Mesothelial cell of epicardium (in vitro differentiated cells): ENCODE measurements at places on chromosomes 11 and 22. TPM values are rescaled to one million over a fixed set of nuclear protein-coding genes. Genes with fewer than 3 reads are reported as not detected.

GRCh38 chr11:78427615-78428265 lies 10.1 kb upstream of the GAB2 start:
- DNase-seq: no peak

DNA sequence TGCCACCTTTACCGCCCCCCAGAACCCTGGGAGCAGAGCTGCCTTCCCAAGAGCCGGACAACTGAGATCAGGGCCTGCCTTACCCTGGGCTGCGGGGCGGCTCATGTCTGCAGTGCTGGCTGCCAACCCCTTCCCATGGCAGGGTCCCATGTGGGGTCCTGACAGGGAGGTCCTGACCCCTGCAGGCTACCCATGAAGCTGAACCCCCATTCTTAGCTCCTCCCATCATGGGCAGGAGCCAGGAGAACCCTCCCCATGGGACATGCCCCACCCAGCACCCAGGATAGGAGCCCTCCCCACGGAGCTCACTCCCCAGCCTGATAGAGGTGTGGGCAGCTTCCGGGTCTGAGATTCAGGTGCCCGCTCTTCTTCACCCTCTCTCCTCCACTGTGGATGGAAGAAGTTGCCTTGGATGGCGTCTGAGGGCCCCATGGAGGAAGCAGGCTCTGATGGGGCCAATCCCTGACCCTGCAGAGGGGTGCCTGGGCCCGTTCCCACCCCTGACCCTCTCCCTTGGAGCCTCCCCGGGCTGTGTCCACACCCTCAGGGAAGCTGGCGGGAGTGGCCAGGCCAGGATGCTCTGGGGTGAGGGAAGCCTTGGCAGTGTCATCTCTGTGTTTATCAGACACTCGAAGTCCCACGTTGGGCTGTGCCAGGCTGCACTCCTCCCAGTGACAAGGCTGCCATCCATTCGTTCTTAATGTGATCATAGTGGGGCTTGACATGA lies 1508.2 kb downstream of the BRD1 start:
- DNase-seq: no peak

DNA sequence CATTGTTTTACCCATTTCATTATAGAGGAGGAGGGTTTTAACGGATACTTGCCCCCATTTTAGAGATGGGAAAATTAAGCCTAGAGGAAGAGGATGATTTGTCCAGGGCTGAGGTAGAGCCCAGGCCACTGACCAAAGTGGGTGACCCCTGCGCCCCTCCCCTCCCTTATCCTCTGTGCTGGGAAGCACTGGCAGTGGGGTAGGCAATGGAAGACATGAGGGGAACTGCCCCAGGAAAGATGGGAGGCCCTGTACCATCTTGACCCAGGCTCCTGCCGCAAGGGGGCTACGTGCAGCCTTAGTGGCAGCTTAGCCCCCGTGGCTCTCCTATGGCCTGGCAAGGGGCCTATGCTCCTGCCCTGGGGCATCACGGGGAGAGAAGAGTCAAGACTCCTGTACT lies 76.4 kb upstream of the MYOD1 start:
- no peak for DNase-seq

- DNase-seq: no peak
Measured at GRCh38 chr11:16015741-16016467, 340.4 kb downstream of the SOX6 start.

- no peak for DNase-seq
Measured at GRCh38 chr11:10618490-10618889, 50.0 kb upstream of the LYVE1 start.

DNA sequence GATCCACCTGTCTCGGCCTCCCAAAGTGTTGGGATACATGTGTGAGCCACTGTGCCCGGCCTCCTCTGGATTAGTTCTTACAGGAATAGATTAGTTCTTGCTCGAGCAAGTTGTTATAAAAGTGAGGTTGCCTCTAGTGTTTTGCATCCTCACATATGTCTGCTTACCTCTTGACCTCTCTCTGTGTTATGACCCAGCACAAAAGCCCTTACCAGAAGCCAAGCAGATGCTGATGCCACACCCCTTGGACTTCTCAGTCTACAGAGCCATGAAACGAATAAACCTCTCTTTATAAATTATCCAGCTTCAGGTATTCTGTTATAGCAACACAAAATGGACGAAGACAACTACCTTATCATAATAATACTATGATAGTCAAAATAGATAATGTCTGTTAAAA lies 22.4 kb upstream of the FDX1 start:
- no peak for DNase-seq

GRCh38 chr11:63841554-63841953 lies 2.6 kb downstream of the MARK2 start:
- peak; percentile 45 for DNase-seq

DNA sequence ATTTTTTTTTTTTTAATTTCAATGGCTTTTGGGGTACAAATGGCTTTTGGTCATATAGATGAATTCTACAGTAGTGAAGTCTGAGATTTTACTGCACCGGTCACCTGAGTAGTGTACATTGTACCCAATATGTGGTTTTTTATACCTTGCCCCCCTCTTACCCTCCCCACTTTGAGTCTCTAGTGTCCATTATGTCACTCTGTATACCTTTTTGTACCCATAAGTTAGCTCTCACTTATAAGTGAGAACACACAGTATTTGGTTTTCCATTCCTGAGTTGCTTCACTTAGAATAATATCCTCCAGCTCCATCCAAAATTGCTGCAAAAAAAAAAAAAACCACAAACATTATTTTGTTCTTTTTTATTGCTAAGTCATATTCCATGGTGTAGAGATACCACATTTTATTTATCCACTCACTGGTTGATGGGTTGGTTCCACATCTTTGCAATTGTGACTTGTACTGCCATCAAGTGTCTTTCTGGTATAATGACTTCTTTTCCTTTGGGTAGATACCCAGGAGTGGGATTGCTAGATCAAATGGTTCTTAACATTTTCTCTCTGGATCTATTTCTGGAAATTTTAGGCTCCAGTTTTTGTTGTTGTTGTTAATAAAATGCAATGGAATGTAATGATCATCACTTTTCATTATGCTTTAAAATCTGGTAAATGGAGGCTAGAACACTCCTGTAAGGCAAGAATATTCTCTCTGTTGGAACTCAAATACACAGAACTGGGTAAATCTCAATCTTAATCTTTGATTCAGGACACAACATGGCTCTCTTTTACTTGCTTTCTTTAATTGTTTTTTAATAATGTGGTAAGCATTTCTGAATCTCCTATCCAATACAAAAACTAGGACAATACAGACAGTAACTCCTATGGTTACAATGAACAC lies 10.3 kb downstream of the NEAT1 start:
- no peak for DNase-seq

DNA sequence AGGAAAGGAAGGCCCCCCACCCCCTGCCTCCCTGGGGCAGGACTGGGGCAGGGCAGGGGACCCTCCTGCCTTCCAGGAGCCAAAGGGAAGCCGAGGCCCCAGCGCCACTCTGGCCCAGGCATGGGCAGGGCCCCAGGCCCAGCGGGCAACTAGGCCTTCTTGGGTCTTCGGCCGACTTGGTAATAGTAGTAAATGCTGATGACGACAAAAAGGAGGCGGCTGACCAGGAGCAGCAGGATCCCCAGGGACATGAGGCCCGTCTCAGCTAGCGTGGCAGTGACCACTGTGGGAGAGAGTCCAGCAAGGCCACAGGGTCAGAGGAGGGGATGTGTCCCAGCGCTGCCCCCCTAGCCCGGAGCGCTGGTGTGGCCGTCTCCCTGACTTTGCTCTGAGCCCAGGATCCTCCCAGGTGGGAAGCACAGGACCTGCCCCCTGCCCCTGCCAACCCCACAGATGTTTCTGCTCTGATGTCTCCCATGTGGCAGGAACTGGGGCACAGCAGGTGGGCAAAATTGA lies 15.9 kb downstream of the TP53I11 start:
- DNase-seq: no peak

- peak; percentile 73 for DNase-seq
Measured at GRCh38 chr11:63768237-63769041, at the start of gene ZFTA. Gene ZFTA (minus strand): TSS chr11:63768775. CDS start chr11:63768622, 153 bp downstream.

DNA sequence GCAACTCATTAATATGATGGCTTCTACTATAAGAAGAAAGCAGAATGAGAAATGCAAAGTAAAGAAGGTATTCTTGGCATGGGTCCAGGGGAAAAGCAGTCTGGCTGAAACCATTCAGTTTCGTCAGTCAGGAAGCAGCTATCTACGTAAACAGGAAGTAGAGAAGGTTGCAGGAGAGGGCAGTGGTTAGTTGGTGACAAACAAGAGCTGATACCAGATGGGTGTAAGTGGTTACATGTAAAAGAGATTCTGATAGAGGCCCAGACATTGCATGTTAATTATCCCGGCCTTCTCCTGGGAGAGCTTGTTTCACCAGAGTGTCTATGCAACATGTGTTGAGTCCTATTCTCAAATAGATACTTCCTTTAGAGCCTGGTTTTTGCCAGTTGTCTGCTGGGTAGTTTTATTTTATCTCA lies 58.4 kb upstream of the PSMA1 start:
- DNase-seq: no peak

GRCh38 chr22:32717337-32718240 lies 83.9 kb upstream of the TIMP3 start:
- no peak for DNase-seq

DNA sequence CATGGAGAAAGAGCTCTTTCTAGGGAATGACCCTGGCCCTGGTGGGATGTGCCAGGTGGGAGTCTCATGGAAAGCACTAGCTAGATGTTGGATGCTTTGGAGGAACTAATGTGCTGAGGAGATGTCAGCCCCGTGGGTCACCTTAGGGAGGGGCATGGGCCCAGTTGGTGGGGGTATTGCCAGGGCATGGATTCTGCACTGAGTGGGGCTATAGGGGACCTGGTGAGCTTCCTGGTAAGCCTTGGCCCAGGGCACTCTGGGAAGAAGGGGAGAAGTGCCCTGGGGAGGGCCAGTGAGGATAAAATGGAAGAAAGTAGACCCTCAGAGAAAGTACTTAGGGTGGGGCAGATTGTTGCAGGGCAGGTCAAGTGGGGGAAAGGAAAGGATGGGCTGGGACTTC lies 65.2 kb upstream of the SORL1-AS1 start:
- DNase-seq: no peak

DNA sequence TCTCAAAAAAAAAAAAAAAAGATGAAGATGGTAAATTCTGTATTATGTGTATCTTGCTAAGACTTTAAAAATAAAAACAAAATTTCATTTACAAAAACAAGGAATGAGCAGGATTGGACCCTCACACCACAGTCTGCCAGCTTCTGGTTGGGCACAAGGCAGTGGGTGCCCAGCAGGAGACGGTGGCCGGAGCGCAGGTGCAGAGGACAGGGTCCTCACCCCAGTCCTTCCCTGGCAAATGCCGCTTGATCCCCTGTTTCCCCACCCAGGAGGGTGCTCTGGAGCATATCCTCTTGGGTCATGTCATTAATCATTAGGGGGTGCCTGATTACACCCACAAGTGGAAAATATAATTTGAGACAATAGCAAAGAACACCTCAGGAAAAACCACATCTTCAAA lies 31.2 kb downstream of the SHANK2 start:
- DNase-seq: no peak

GRCh38 chr11:128505449-128506065 lies 81.8 kb downstream of the ETS1 start:
- no peak for DNase-seq

DNA sequence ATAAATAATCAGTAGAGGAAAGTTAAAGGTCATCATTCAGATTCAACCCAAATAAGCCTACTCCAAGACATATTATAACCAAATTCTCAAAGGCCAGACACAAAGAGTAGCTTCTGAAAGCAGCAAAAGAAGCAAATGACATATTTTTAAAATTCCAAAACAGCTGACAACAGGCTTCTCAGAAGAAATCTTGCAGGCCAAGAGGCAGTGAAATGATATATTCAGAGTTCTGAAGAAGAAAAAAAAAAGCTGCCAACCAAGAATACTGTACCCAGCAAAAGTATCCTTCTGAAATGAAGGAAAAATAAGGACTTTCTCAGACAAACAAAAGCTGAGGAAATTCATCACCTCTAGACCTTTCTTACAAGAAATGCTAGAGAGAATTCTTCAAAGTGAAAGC lies 787.1 kb upstream of the TENM4 start:
- no peak for DNase-seq

DNA sequence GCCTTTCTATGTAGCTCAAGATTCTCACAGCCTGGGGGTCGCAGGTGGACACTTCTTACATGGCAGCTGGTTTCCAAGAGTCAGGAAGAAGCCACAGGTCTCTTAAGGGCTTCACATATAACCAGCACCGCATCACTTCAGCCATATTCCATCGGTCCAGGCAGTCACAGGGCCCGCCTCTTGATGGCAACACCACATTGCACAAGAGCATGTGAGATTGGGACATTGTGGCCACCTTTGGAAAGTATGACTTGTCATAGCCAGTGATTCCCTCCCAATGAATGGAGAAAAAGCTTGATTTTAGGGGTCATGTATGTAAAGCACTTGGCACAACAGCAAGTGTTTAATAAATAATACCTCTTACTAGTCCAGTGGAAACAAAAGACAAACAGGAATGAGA lies 98.3 kb downstream of the NCAM1 start:
- DNase-seq: no peak

DNA sequence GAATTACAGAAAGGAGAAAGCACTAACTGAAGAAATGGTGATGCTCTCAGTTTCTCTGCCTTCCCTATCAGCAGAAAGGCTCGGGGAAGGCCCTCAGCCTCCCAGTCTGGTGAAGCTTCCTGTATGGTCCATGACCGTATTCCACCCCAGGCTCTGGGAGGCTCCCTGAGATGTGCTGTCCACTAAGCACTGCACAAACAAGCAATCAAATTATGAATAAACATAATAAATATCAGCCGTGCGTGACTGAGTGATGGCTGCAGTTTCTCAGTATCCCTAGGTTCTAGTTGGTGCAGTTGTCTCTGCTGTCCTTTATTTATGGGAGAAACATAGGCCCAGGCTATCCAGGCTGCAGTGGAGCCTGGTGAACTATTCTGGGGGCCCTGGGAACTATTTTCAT lies 3.6 kb downstream of the SMDT1 start:
- no peak for DNase-seq

- DNase-seq: no peak
Measured at GRCh38 chr11:45031912-45032519, 81.3 kb upstream of the TP53I11 start.

DNA sequence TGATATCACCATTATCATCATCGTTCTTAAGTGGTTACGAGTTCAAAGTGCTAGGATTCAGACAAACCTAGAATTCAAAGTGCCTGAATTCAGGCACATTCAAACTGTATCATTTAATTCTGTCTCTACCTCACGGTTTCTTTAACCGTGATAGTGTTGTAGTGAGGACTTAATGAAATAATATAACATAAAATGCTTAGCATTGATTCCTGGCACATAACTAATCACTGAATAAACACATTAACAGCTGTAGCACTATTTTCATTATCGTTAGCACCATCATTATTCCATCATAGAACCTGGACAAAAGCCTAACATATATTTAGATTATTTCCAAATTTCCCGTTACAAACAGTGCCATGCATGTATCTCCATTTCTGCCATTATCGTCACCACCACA lies 102.0 kb downstream of the WNT11 start:
- no peak for DNase-seq

The CARD10 gene
- total RNA-seq: 12.2 to 13.6 TPM (median 13.1 TPM) in 3 replicates

The ASPHD2 gene
- 1.9 to 2.6 TPM (median 2.5 TPM) in 3 replicates for total RNA-seq

The SYVN1 gene
- total RNA-seq: 45.4 to 52.6 TPM (median 47.8 TPM) in 3 replicates

The MRGPRE gene
- not detected in 3 replicates for total RNA-seq

The NCF4 gene
- not detected in 3 replicates for total RNA-seq

The FAM83F gene
- 6.5 to 8.0 TPM (median 7.2 TPM) in 3 replicates for total RNA-seq

The B4GALNT4 gene
- 294 to 314 TPM (median 300 TPM) in 3 replicates for total RNA-seq

The LMO1 gene
- total RNA-seq: 2.5 to 4.1 TPM (median 3.2 TPM) in 3 replicates

The NAALADL1 gene
- total RNA-seq: 1.2 to 1.8 TPM (median 1.5 TPM) in 3 replicates

The DBX1 gene
- total RNA-seq: not detected in 3 replicates

The MPEG1 gene
- not detected in 3 replicates for total RNA-seq

The CCDC87 gene
- total RNA-seq: 0.25 to 0.42 TPM (median 0.41 TPM) in 3 replicates
